GM20000 (cell line): ENCODE measurements at places on chromosomes 1 and 21.

- no peak for DNase-seq
Observed at GRCh38 chr1:200372095-200372884, 37.5 kb downstream of the ZNF281 start.

GRCh38 chr1:160205242-160206035, at the start of gene PEA15:
Gene PEA15 (plus strand): TSS chr1:160205384. CDS start chr1:160211545, 6,161 bp downstream.
- peak; percentile 92 for DNase-seq

DNA sequence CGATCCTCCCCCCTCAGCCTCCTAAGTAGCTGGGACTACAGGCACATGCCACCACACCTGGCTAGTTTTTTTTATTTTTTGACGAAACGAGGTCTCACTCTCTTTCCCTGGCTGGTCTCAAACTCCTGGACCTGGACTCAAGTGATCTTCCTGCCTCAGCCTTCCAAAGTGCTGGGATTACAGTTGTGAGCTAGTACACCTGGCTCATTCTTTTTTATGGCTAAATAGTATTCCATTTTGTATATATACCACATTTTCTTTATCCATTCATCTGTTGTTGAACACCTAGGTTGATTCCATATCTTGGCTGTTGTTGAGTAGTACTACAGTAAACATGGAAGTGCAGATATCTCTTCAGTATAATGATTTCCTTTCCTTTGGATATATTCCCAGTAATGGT, 62.3 kb upstream of the RCC1 start:
- DNase-seq = no peak

GRCh38 chr1:47229886-47230691, 1.9 kb downstream of the TAL1 start:
- DNase-seq = no peak

- no peak for DNase-seq
Observed at GRCh38 chr1:156931974-156932710, 11.7 kb downstream of the LRRC71 start.

DNA sequence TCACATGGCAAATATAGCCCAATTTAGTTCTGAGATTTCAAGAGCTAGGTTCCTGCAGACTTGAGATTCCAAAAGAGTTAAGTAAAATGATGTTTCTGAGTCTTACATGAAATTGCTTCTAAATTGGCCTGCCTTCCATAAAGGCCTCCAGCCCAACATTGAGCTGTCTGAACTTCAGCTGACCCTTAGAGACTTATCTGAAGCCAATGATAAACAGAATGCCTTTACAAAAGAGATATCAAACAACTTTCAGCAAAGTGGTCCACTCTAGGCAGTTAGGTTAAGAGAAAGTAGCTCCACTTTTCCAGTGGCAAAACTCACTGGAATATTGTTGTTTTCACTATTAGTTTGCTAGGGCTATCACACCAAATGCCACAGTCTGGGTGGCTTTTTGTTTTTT, 6.3 kb upstream of the RC3H1 start:
- DNase-seq = no peak

DNA sequence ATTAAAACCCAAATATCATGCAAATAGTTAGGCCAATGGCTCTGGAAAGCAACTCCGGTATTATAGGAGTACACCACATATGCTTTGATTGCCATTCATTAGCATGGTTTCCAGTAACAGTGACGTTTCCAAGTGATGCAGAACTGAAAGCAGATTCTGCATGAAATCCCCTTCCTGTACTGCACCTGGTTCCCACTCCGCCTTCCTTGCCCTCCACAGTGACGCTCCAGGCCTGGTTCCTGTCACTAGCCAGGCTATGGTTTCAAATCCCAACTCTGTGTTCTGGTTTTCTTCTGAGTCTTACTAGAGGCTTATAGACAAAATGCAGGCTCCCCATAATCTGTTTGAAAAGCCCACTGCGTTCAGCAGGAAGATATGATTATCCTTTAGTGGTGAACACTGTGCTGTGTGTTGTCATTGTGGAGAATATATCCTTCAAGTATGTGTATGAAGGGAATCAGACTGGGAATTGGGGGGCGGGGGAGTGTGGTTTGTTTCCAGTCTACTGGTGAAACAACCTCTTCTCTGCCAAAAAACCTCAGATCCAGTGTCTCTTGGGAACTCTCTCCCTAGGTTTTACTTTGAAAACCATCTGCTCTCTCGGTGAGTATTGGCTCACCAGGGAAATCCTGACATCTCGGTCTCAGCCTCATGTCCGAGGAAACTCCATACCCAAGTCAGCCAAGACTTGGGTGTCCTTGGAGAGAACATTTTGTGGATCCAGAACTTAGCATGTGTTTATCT, 78.7 kb downstream of the TYW3 start:
- peak; percentile 11 for DNase-seq

DNA sequence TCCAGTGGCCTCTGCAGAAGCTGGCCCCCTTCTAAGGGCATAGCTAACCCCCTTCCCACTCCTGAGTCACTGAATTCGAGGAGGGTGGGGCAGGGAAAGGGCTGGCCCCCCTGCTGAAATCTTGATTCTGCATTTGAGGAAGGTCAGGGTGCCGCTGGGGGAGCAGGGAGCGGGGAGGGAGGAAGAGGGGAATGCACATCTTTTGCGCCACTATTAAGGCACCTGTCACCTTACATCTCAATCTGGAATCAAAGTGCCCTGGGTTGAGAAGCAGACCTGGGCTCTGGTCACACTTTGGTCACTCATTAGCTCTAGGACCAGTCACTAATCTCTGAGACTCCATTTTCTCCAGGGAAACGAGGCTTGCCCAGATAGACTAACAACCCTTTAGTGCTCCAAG, 62.0 kb downstream of the TOR1AIP2 start:
- no peak for DNase-seq

DNA sequence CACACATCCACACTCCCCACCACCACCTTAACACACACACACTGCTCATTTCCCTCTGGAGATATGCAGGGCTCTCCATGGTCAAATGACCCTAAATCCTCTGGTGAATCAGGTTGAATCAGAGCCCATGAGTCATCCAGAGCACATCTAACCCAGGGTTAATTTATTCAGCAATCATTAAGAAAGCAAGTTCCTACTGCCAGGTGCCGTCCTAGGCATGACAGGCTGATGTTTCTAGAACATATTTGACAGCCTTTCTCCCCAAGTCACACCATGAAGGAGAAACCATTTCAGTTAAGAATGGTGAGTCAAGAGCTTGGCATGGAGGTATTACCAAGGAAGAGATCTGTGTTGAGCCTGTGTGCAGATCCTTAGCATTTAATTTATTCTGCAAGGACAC, 194.3 kb upstream of the CAMK1G start:
- no peak for DNase-seq

GRCh38 chr1:168972225-168972624, 134.3 kb upstream of the ATP1B1 start:
- DNase-seq = no peak
